ENCODE measurements at places on chromosomes 3 and 15. TPM values are rescaled to one million over a fixed set of nuclear protein-coding genes. Genes with fewer than 3 reads are reported as not detected.

GRCh38 chr15:81069356-81069755 lies 64.7 kb upstream of the CFAP161 start:
- no peak overlapping the region for H3K4me3 ChIP-seq
- H3K36me3 ChIP-seq: no peaks in the 10 kb centered on the region
- no peak overlapping the region for H3K27ac ChIP-seq
- no peaks in the 10 kb centered on the region for H3K4me1 ChIP-seq
- DNase-seq: no peak
- H3K27me3 ChIP-seq: no peaks in the 10 kb centered on the region

- H3K27ac ChIP-seq: no peak overlapping the region
- no peaks in the 10 kb centered on the region for H3K36me3 ChIP-seq
- no peak overlapping the region for H3K4me3 ChIP-seq
- H3K27me3 ChIP-seq: no peaks in the 10 kb centered on the region
- no peaks in the 10 kb centered on the region for H3K4me1 ChIP-seq
Observed at GRCh38 chr15:36334059-36334458, 245.4 kb upstream of the CDIN1 start.

GRCh38 chr3:13590841-13591520 lies 42.1 kb downstream of the FBLN2 start:
- no peak overlapping the region for H3K27ac ChIP-seq
- peaks cover 11% of the 10 kb centered on the region for H3K4me1 ChIP-seq
- H3K4me3 ChIP-seq: no peak overlapping the region
- no peaks in the 10 kb centered on the region for H3K27me3 ChIP-seq
- no peak for DNase-seq

DNA sequence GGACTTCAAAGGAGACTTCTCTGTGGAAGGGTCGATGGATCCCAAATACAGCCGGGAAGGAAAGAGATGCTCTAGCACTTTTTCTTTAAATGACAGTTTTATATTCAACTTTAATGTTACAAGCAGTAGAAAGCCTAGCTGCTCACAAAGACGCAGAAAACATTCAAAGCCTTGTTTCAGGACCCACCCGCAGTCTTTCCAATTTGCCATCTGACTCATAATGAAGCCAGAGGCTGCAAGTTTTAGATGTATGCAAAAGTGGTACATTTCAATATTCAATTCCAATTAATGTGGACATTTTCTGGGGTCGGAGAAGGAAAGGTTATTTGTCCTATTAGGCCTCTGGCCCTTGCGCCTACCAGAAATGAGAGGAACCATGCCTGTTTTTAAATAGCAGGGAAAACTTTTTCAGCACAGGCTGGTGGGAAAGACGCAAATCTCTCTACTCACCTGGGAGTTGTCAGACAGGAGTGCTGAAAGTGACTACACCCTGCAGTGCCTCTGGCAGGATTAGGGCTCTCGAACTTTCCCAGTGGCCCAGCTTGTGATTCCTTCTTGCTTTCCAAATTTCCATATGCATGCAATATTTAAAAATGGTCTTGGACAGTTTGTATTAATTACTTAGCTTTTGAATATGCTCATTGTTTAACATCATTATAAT lies 117.4 kb upstream of the MBNL1 start:
- H3K27me3 ChIP-seq: no peaks in the 10 kb centered on the region
- no peak overlapping the region for H3K4me3 ChIP-seq
- H3K27ac ChIP-seq: no peak overlapping the region
- H3K4me1 ChIP-seq: peaks cover 4% of the 10 kb centered on the region
- DNase-seq: no peak

DNA sequence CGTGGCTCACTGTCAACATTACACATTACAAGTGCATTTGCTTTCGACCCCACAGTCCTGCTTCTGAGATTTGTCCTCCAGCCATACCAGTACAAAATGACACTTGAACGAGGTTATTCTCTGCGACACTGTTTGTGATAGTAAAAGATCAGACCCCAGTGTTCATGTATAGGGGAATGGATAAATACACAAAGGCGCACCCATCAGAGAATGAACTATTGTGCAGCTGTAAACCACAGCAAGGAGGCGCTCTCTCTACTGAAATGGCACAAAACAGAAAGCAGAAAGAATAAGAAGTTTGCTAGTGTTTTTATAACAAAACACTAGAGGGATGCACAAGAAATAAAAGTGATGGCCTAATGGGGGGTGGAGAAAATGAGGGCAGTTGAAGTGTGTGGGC lies 4.9 kb upstream of the CHSY1 start:
- H3K36me3 ChIP-seq: no peaks in the 10 kb centered on the region
- H3K4me1 ChIP-seq: peaks cover 6% of the 10 kb centered on the region
- no peak for DNase-seq
- H3K27me3 ChIP-seq: no peaks in the 10 kb centered on the region
- H3K27ac ChIP-seq: no peak overlapping the region

DNA sequence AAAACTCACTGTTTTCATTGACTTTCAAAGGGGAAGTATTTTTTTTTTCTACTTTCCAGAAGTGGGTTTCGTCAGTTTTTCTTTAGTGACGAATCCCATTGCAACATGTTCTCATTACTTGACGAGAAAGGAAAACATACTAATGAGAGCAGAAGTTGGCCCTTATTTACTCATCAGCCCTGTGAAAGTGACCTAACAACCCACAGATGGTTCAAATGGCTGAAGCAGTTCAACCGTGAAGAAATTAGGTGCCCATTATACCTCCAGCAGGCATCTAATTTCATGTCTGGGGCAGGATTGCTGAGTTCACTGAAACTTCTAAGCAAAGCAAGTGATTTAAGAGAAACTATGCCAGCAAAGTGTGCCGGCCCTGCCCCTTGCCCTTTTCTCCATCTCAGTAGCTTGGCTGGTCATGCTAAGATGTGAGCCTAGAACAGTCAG lies 9.0 kb downstream of the AQP9 start:
- no peaks in the 10 kb centered on the region for H3K36me3 ChIP-seq
- no peak overlapping the region for H3K4me3 ChIP-seq
- H3K4me1 ChIP-seq: no peaks in the 10 kb centered on the region
- H3K27me3 ChIP-seq: no peaks in the 10 kb centered on the region
- DNase-seq: no peak

- no peak overlapping the region for H3K4me3 ChIP-seq
- H3K36me3 ChIP-seq: peaks cover 13% of the 10 kb centered on the region
- peaks cover 21% of the 10 kb centered on the region for H3K4me1 ChIP-seq
- no peak for DNase-seq
- no peaks in the 10 kb centered on the region for H3K27me3 ChIP-seq
- H3K27ac ChIP-seq: no peak overlapping the region
Observed at GRCh38 chr3:50248387-50248786, 12.4 kb downstream of the GNAI2 start.

GRCh38 chr3:12187448-12188327 lies 29.0 kb upstream of the TIMP4 start:
- no peaks in the 10 kb centered on the region for H3K27me3 ChIP-seq
- no peaks in the 10 kb centered on the region for H3K4me1 ChIP-seq
- no peaks in the 10 kb centered on the region for H3K36me3 ChIP-seq
- no peak overlapping the region for H3K27ac ChIP-seq
- no peak for DNase-seq
- no peak overlapping the region for H3K4me3 ChIP-seq

DNA sequence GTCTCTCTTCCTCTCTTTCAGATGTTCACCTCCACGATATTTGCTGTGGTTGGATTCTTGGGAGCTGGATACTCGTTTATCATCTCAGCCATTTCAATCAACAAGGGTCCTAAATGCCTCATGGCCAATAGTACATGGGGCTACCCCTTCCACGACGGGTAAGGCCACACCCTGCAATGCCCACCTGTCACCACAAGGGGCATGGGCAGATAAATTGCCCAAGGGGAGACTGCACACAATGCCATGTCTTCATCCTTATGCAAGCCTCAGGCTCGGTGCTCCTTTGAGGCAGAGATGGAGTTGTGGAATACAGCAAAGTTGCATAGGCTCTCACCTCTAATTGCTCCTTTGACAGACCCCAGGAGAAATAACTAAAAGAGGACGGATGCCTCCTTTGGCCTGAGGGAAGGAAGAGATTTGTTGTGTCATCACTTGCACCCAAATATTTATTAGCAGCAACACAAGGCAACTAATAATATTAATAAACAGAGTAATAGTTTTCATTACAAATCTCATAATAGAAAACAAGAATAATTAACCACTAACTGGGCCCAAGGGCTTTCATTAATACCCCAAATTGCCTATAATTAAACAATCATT lies 13.2 kb downstream of the TM4SF4 start:
- no peaks in the 10 kb centered on the region for H3K4me1 ChIP-seq
- no peak overlapping the region for H3K4me3 ChIP-seq
- H3K27ac ChIP-seq: no peak overlapping the region
- no peak for DNase-seq

GRCh38 chr3:150681057-150681456 lies 22.7 kb downstream of the ERICH6 start:
- no peak for DNase-seq
- H3K36me3 ChIP-seq: no peaks in the 10 kb centered on the region
- no peak overlapping the region for H3K27ac ChIP-seq
- H3K4me1 ChIP-seq: no peaks in the 10 kb centered on the region
- H3K27me3 ChIP-seq: no peaks in the 10 kb centered on the region
- no peak overlapping the region for H3K4me3 ChIP-seq

- no peaks in the 10 kb centered on the region for H3K4me1 ChIP-seq
- H3K27me3 ChIP-seq: no peaks in the 10 kb centered on the region
- H3K4me3 ChIP-seq: no peak overlapping the region
- no peak overlapping the region for H3K27ac ChIP-seq
Observed at GRCh38 chr15:100008258-100008657, 275.0 kb upstream of the LYSMD4 start.

DNA sequence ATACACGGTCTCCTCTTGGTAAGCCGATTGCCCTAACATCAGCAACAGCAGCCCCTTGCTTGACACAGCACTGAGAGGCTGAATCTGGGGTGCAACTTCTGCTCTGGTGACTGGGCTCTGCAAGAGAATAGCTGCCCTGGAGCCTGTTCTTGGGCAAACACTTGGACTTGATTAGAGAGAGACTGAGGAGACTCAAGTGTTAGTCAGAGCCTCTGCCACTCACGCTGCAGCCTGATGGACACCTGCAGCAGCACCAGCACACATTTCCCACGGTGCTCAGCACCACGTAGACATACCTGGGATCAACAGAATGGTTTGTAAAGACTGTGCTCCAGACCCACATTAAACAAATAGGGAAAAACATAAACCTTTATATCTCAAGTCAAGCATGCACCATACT lies 35.8 kb upstream of the UMPS start:
- H3K4me3 ChIP-seq: no peak overlapping the region
- H3K27ac ChIP-seq: no peak overlapping the region
- H3K4me1 ChIP-seq: no peaks in the 10 kb centered on the region
- H3K27me3 ChIP-seq: no peaks in the 10 kb centered on the region
- no peaks in the 10 kb centered on the region for H3K36me3 ChIP-seq

GRCh38 chr3:25904206-25904605 lies 114.3 kb downstream of the OXSM start:
- DNase-seq: no peak
- H3K27ac ChIP-seq: no peak overlapping the region
- H3K4me1 ChIP-seq: no peaks in the 10 kb centered on the region
- H3K36me3 ChIP-seq: no peaks in the 10 kb centered on the region
- no peaks in the 10 kb centered on the region for H3K27me3 ChIP-seq

DNA sequence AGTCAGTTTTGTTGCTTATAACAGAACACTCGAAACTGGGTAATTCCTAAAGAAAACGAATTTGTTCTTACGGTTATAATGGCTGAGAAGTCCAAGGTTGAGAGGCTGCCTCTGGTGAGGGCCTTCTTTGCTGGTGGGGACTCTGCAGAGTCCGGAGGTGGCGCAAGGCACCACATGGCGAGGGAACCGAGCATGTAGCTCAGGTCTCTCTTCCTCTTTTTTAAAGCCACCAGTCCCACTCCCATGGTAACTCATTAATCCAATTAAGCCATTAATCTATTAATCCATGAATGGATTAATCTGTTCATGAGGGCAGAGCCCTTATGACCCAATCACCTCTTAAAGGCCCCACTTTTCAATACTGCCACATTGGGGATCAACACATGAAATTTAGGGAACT lies 50.0 kb downstream of the ROPN1B start:
- H3K4me1 ChIP-seq: peaks cover 8% of the 10 kb centered on the region
- no peaks in the 10 kb centered on the region for H3K36me3 ChIP-seq
- no peak overlapping the region for H3K4me3 ChIP-seq
- no peak overlapping the region for H3K27ac ChIP-seq
- no peaks in the 10 kb centered on the region for H3K27me3 ChIP-seq
- DNase-seq: no peak

- H3K27ac ChIP-seq: no peak overlapping the region
- no peak for DNase-seq
- H3K27me3 ChIP-seq: peaks cover 22% of the 10 kb centered on the region
- H3K36me3 ChIP-seq: no peaks in the 10 kb centered on the region
- no peak overlapping the region for H3K4me3 ChIP-seq
- H3K4me1 ChIP-seq: peaks cover 4% of the 10 kb centered on the region
Observed at GRCh38 chr15:40295297-40295696, 12.4 kb upstream of the ANKRD63 start.

GRCh38 chr3:130342821-130343661 lies 2.4 kb upstream of the COL6A5 start:
- no peak overlapping the region for H3K4me3 ChIP-seq
- H3K4me1 ChIP-seq: no peaks in the 10 kb centered on the region
- no peak overlapping the region for H3K27ac ChIP-seq
- H3K27me3 ChIP-seq: peaks cover 22% of the 10 kb centered on the region

DNA sequence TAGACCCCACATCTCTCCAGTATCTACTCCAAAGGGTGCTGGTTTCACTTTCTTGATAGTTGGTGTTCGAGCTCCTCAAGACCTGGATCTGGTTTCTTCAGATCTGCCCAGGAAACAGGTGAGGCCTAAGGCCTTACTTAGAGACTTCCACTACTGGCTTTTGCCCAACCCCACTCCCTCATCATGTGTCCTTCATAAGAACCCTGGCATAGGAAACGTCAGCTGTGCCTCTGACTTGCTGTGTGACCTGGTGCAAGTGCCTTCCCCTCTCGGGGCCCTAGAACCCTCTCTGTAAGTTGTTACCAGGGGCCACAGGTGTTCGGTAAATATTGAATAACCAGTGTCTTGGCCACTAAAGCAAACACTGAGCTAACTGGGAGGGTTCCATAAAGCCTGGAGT lies 3.9 kb downstream of the OXTR start:
- H3K27me3 ChIP-seq: peaks cover 38% of the 10 kb centered on the region
- DNase-seq: no peak
- no peaks in the 10 kb centered on the region for H3K36me3 ChIP-seq
- no peak overlapping the region for H3K27ac ChIP-seq

DNA sequence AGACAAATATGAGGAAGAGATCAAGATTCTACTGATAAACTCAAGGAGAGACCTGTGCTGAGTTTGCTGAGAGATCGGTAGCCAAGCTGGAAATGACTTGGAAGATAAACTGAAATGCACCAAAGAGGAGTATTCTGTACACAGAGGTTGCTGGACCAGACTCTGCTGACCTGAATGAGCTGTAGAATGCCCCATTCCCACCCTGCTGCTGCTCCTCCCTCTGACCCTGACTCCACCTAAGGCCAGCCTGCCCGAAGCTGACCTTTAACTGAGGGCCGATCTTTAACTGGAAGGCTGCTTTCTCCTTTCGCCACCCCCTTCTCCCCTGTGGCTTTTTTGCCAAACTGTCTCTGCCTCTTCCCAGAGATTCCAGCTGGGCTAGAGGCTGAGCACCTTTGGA lies 34.6 kb downstream of the CDIN1 start:
- H3K27ac ChIP-seq: no peak overlapping the region
- H3K4me1 ChIP-seq: no peaks in the 10 kb centered on the region

The SQOR gene
- polyA plus RNA-seq: 0.20 TPM

The SNAPC5 gene
- 12.1 TPM for polyA plus RNA-seq

The FANCD2OS gene
- polyA plus RNA-seq: not detected

The PAK6 gene
- polyA plus RNA-seq: 6.9 TPM

The MELTF gene
- 1.7 TPM for polyA plus RNA-seq

The HRG gene
- polyA plus RNA-seq: not detected

The EOMES gene
- polyA plus RNA-seq: 0.09 TPM

Measured in H1 (cell line).